ENCODE measurements at places on chromosomes 2 and 18.
A peak's percentile ranks its signal among the peaks of the same experiment; 100 is the strongest.

GRCh38 chr2:146135245-146135644 lies 1615.3 kb upstream of the ZEB2 start:
- DNase-seq, result no peak

- no peak for DNase-seq
These were observed 8.6 kb downstream of the VRK2 start for GRCh38 chr2:58055033-58055786.

- no peak for DNase-seq
These were observed 840.9 kb downstream of the GALR1 start for GRCh38 chr18:78090584-78090983.

DNA sequence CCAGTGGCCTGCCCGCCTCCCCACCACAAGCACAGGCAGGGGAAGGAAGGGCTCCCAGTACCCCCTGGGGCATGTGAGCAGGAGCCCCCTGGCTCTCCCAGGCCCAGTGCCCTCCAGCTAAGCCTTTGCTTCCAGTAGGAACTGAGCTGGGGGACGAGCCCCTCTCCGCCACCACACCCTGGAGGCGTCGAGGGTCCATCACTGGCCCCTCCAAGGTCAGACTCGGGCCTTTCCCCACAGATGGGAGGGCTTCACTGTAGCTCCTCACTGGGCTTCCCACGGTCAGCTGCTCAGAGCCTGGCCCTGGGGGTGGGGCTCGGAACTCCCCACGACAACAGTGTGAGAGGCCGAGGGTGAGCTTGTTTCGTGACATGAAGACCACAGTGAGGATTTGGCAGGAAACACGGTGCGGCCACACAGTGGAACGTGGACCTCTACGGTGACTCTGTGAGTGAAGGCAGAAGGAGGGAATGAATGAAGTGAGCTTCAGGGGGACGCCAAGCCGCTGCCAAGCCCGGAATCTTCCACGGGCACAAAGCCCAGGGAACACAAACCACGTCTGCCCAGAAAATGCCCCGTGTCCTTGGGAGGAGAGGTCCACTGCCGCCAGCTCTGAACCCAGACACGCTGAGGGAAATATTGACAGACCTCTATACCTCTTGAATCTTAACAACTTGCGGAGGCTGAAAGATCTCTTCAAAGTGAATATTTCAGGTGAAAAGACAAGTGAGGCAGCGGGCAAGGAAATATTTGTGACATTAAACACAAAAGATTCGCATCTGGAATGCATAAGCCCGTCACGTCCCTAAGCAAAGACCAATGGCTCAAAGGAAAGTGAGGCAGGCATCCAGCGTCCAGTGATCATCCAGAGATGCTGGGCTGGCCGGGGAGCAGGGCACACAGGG lies 144.8 kb upstream of the GPC1 start:
- no peak for DNase-seq

GRCh38 chr2:69190743-69191404 lies 177.9 kb downstream of the ANTXR1 start:
- no peak for DNase-seq

- no peak for DNase-seq
These were observed 163.7 kb downstream of the ASXL3 start for GRCh38 chr18:33741760-33742159.

- no peak for DNase-seq
These were observed 404.4 kb downstream of the SOCS6 start for GRCh38 chr18:70693246-70693645.

DNA sequence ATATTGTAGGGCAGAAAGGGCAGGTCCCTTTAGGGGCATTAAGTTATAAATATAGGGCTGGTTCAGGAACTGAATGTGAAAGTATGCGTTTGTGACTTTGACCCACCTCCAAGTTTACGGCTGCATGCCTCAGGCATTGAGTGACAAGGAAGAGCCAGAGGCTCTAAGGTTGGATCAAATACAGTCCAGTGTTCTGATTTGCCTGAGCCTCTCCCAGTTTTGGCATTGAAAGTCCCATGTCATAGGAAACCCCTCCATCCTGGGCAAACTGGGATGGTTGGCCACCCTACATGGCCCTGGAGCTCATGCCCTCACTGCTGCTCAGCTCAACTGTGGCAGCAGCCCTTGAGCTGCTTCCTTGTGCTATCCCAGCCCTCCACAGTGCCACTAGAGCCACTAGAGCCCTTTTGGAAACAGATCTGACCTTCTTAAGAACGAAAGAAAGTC lies 29.9 kb downstream of the HK2 start:
- no peak for DNase-seq

GRCh38 chr2:234245945-234246344 lies 195.4 kb downstream of the SPP2 start:
- peak; percentile 88 for DNase-seq

GRCh38 chr2:28364610-28365009 lies 28.0 kb upstream of the FOSL2 start:
- peak; percentile 16 for DNase-seq

DNA sequence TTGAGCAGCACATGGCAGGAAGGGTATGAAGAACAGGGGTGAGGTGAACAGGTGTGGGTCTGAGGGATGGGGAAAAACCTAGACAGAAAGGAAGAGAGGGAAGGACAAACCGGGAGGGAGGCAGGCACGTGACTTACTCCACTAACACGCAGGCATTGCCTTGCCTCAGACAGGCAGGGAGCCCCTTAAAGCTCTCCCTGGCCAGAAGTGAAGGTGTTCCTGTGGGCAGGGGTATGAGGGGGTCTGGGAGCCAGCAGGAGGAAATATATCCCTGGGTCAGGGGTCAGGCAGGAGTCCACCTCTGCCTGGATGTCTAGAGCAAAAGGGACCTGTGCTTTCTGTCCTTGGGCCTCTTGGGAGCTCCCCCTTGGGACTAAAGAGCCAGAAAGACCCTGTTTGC lies 135.3 kb upstream of the EPAS1 start:
- DNase-seq, result no peak

DNA sequence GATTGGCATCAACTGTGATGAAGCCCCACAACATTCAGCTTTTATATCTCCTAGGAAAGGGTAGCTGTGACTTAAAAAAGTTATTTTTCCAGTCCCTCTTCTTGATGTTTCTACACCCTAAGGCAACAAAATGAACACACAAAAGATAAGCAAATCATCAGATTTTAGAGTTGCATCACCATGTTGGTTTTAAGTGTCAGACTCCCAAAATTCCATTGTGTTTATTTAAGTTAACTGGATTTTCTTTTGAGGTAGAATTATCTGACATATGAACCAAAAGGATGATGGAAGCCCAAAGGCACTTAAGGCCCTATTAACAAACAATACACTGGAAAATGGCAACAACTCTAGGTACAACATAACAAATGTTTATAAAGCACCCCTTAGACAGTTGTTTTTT lies 261.7 kb upstream of the SLC39A10 start:
- no peak for DNase-seq

- DNase-seq, result peak; percentile 4
These were observed 90.6 kb downstream of the VRK2 start for GRCh38 chr2:58137221-58137620.

- no peak for DNase-seq
These were observed 886 bp downstream of the PRKCE start for GRCh38 chr2:45652090-45653031.

DNA sequence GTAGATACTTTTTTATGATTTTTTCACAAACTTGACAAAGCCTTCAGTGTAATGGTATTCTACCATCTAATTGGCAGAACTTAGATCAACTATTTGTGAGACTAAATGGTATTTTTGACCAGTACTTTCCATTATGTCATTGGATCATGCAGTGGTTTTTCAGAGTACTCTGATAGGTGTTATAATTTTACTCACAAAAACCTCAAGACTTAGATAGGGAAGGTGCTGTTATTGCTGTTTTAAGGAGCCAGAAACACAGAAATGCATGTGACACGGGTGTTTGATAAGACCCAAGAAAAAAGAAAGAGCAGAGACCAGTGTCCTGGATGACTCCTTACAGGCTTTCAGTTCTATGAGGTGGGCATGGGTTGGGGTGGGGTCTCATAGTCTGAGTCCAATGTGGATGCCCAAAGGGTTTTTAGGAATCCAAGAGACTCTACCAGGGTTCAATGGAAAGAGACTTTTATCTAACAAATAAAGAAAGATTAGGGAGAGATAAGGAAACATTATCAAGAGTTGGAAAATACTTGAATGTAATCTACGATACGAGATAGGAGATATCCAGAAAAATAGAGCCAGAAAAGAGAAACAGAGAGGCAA lies 31.3 kb downstream of the SP140 start:
- DNase-seq, result no peak

GRCh38 chr2:38793511-38793910 lies 15.5 kb downstream of the GEMIN6 start:
- no peak for DNase-seq

DNA sequence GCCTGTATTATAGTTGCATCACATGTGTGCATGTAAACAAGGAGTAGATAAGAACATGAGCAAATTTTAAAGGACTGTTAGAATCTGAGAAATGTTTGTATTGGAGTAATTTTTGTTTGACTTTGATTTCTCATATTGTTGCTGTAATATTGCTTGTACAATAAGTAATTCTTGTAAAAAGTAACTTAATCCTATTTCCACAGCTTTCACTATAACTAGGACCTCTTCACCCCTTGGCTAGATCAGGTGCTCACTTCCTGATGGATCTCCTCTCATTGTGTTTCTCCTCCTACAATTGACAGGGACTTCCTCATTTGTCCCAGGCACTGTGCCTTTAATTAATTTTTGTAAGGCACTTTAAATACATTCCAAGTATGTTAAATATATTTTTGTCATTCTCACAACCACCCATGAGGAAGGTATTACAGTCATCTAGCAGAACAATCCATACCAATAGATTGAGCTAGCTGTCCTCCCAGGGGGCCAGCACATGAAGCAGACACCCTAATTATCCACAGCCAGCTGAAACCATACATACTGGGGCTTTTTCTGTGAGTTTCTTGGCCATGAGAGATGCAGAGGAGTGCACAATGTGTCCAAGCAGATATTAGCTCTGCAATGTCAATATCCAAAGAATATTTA lies 359.5 kb upstream of the ACVR2A start:
- no peak for DNase-seq

DNA sequence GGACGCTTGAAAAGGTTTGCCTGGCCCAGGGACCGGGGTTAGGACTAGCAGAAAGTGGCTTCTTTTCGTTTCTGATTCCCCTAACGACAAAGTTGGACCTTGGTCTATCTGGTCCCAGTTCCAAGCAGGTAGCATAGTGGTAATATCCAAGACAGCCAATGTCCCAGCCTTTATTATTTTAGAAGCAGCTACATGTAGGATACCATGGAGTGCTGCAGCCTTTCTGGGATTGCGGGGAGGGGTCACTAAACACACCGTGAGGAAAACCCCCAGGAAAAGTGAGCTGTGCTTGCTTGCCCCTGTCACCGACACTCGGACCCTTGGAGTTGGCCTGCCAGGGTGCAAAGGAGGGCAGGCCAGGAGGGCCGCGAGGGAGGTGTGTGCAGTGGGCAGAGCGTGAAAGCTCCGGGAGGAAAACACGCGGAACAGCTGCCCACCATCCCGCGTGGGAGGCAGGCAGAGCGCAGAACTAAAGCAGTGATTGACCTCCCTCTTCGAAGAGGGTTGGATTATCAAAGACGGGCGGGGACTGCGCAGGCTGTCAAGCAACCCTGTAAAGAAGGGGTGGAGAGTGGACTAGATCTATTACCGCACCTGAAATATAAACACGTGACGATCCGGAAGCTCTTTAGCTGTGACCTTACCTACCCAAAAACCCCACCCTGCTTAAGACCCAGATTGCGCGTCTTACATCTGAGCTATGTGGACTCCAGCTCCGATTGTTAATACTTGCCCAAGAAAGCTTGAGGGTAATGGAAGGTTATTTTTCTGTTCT lies 624 bp upstream of the MAP4K3 start:
- DNase-seq, result no peak

DNA sequence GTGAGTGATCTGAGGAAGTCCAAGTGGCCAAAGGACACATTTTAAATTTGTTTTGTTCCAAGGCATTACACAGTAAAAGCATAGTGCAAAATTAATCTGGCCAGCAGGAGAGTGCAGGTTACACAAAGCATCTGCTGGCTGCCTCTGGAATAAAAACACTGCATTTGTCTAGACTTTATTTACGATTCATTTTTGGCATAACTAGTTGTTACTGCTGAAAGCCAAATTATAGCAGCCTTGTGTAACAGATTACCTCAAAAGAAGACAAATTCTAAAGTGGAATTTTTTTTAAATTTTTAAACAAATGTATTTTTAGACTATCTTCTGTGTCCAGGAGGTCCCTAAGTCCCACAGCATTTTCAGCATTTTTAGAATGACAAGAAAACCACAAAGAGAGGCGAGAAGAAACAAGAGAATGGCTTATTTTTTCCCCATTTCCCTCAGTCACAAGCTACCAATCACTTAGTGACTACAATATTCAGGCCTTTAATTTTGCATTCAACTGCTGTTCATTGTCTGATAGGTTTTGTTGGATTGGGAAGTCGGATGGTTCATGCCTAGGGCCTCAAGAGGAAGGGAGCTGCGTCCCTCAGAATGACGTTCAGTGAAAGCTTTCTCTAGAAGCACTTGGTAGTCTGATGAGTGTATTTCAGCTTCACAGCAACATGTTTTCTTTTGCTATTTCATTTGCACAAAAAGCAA lies 46.0 kb downstream of the TMEFF2 start:
- DNase-seq, result no peak

DNA sequence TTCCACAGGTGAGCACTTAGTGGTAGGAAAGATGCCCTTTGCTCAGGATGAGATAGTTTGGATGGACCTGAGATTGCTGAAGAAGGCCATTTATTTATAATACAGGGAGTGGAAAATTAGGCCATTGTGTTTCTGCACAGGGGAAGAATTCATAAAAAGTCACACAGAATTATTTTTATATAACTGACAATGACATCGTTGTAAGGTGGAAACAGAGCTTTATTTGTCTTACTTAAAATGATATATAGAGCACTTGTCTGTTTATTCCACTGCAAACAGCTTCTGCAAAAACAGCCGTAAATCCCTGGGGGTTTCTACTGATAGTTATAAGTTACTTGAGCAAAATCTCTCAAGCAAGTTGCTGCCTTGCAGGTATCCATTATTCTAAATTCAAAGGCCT lies 158.1 kb upstream of the ZNF521 start:
- no peak for DNase-seq

DNA sequence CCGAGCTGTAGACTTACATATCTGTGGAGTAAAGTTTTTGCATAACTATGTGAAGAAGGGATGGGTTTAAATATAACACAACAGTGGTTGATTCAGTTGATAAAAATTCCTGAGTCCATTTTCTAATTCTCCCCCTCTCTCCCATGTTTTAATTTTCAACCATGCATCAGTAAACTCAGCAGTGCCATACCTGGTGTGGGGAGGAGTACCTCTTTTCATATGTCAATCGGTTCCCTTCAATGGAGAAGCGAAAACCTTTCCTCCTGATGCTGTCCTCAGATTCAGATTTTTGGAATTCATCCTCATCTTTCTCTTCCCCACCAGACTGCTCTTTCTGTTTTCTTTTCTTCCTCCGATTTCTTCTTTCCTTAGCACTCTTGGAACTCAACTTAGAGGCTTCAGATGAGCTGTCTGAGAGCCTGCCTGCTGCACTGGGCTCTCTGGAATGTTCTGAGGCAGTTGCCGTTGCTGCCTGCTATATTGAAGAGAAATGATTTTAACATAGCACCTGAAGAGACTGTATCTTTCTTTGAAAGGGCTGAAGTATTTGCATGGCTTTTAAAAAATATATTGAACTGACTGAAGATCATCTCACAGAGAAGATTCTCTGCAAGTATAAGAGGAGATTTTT lies 82.9 kb downstream of the SCN1A start:
- DNase-seq, result no peak

All from kidney epithelial cell (primary cell).